ENCODE measurements at places on chromosomes 7 and 10.

DNA sequence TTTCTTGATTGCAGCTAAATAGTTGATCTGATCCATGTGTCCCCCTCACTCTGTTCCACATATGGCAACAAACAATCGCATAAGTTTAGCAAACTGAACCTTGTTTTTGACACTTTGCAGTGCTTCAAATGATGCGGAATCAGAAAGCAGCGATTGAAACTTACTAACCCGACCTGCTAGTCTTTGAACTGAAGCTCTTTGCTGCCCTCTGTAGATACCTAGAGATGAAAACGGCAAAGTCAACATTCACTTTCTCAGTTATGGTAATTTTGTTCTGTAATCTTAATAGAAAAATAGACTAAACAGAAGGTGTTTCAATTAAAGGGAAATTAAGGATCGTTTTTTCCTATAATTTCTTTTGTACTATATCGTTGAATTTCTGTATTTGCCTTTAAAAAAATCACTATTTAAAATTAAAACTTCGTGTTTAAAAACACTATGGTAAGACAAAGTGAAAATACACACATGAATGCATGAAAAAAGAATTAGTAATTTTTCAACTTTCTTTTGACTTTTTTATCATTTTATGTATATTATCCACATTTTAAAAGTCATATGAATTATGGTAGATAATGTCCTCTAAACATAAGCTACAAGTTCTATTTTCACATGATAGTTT lies 276.5 kb downstream of the MAGI2 start:
- DNase-seq, result no peak

GRCh38 chr7:122881324-122881723 lies 4.9 kb downstream of the CADPS2 start:
- DNase-seq, result no peak

- DNase-seq, result no peak
These were observed 37.4 kb downstream of the LRRC72 start for GRCh38 chr7:16564023-16564380.

DNA sequence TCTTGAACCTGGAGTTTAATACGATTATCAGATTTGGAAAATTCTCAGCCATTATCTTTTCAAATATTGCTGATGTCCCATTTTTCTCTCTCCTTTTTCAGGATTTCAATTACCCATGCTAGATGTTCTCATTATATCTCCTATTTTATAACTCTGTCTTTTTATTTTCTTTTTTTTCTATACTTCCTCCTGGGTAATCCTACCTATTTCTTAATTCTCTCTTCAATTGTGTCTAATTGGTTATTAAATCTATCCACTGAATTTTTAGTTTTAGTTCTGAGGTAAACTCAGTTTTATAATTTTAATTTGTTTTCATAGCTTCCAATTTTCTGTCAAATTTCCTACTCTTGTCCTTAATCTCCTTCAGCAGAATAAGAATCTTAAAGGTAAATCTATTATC lies 15.6 kb downstream of the STEAP1 start:
- no peak for DNase-seq

- DNase-seq, result no peak
These were observed 59.8 kb downstream of the RAMP3 start for GRCh38 chr7:45217358-45217757.

DNA sequence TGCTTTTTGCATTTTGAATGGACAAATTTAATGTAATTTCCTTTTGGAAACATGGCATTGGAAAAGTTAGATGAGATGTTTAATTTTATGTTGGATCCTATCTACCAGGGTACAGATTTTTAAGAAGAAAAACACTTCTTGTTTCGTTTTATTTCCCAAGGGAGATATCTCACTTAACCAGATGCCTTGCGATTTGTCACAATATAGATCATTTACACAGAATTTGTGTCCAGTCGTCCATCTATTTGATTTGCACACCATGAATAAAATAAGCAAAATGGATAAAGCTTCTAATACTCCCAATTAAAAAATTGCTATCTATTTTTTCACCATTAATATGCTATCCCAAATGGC lies 25.7 kb downstream of the HDAC9 start:
- DNase-seq, result no peak

DNA sequence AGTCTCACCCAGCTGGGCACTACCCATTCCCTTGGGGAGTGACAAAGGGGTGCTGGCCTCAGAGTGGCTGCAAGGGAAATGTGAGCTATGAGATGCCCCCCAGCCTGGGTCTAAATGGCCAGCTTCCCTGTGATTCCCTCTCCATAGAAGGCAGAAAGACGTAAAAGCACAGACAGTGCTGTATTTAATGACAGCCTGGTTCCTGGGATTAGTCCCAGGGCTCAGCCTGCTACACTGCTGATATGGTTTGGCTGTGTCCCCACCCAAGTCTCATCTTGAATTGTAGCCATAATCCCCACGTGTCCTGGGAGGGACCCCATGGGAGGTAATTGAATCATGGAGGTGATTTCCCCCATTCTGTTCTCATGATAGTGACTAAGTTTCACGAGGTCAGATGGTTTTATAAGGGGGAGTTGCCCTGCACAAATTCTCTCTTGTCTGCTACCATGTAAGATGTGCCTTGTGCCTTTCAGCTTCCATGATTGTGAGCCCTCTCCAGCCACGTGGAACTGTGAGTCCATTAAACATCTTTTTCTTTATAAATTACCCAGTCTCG lies 23.9 kb upstream of the CALN1 start:
- no peak for DNase-seq

DNA sequence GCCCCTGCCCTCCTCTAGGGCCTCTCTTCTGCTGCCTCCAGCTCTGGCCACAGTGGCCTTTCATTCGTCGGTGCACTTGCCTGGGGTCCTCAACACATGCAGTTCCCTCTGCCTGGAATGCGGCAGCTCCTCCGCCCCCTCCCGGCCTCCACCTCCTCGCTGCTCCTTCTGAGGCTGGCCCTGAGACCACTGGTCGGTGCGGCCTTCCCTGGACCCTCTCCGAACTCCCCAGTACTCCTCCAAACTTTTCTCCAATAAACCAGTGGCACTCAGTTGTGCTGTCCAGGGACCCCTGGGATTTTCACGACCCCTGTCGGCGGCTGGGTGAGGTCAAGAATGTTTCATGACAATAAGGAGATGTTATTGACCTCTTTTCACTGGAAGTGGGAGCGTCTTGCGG lies 53.5 kb downstream of the BMS1 start:
- no peak for DNase-seq

DNA sequence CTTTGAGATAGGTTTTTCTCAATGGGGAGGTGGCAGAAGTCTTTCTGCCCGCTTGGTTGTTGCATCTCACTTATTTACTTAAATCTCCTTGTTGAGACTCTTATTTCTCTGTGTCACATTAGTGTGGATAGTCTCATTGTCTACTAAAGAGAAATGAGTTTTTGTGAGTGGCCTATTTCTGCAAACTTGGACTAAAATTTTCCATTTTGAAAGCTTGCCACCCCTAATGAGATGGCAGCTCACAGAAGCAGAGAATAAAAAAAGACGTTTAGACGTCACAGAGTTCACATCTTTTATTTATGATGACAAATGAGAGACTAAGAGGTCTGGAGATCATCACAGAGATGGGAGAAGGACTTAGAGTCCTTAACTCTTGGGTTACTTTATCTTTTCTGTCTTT lies 262.7 kb upstream of the PHYHIPL start:
- DNase-seq, result no peak

DNA sequence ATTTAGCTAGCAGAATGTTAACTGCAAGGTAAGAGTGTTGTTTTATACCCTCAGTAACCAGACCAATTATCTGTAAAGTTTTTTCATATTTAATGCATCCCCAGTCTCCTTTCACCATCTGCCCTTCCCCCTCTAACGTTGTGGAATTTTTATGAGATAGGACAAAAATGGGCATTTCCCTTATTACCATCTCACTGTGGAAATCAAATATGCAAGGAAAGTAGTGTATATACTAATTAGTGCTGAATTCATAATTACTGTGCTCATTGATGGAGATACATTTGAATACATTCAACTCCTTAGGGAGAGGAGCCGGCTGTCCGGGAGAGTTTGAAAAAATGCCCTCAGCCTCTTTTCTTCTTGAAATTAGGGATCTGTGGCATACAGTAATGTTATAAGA lies 423.4 kb upstream of the MGMT start:
- DNase-seq, result no peak

DNA sequence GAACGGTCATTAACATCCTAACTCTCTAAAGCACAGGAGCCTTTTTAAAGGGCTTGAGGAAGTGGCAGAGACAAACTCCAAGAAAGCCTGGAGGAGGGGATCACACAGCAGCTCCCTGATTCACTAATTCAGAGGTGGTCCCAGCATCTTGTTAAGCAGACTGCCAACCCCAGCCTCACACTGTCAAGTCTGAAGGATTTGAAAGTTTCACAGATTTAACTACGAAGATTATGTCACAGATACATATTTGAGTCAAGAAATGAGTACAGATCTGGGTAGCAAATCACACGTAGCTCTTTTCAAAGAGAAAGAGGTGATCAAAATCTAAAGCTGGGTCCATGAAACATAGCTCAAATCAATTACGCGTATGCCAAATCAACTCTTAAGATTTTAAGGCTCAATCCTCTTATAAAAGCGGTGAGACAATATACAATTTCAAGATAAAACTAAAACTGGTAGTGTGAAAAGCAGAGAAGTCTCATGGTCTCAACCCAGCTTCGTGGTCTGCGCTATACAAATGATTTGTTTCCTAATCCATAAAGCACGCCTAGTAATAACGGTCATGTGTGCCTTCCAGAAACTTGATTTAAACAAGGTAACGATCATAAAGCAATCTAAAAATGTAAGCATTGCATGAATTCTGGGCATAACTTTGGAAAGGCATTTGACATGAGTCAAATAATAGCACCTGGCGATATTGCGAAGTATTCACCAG lies 229.9 kb upstream of the MKLN1 start:
- DNase-seq, result no peak

DNA sequence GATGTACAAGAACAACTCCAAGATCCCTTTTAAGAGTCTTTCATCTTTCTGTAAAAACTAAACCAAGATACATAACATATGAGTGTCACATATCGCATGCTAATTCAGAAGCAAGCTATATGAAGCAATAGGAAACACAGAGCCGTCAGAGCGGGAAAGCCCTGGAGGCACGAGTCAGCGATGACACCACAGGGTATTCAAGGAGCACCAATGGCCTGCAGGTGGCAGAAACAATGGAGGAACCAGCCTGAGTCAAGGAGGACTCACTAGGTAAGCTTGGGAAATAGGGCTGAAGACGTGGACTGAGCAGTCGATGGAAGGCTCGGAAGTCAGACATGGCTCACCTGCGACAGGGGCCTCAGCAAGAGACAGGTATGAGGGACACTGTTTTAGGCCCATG lies 214.4 kb downstream of the FAM107B start:
- peak; percentile 62 for DNase-seq
